ENCODE measurements at places on chromosomes 5 and 9.

DNA sequence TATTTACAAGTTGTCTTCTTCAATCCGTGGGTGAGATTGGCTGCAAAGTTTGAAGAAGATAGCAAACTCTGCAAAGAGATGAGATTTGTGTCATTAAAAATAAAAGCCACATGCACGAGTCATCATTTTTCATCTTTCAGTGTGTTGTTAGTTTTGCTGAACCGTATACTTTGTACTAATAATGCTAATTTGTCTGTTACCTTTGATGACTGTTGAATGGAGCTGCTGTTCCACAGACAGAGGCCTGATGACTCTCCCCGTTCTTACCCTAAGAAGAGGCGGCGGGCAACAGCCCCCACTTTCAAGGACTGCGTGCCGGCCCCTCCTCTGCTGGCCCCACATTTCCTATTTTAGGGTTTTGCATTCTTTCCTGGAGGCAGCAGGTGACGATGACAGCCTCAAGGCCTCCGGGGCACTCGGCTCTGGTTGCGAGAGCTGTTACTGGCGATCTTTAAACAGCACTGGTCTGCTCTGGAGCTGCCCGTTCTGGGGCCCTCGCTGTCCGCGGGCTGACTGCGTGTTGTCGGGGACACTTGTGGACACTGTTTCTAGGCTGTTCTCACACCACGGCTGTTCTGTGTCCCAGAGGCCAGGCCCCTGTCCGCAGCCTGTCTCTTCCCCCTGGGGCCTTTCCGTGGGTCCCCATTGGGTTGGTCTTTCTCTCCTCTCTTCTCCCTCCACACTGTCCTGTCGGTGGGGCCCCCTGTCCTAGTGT is 35.1 kb downstream of the NDUFS6 start:
- no peak for DNase-seq

- DNase-seq: peak; percentile 80
Observed at GRCh38 chr9:72315510-72316311, 49.3 kb downstream of the ZFAND5 start.

- peak; percentile 75 for DNase-seq
Observed at GRCh38 chr5:99037668-99038067, 108.9 kb upstream of the CHD1 start.

- DNase-seq: no peak
Observed at GRCh38 chr5:135230251-135230925, 168.6 kb downstream of the MACROH2A1 start.

GRCh38 chr5:160649304-160649703 is 202.7 kb downstream of the ATP10B start:
- no peak for DNase-seq

DNA sequence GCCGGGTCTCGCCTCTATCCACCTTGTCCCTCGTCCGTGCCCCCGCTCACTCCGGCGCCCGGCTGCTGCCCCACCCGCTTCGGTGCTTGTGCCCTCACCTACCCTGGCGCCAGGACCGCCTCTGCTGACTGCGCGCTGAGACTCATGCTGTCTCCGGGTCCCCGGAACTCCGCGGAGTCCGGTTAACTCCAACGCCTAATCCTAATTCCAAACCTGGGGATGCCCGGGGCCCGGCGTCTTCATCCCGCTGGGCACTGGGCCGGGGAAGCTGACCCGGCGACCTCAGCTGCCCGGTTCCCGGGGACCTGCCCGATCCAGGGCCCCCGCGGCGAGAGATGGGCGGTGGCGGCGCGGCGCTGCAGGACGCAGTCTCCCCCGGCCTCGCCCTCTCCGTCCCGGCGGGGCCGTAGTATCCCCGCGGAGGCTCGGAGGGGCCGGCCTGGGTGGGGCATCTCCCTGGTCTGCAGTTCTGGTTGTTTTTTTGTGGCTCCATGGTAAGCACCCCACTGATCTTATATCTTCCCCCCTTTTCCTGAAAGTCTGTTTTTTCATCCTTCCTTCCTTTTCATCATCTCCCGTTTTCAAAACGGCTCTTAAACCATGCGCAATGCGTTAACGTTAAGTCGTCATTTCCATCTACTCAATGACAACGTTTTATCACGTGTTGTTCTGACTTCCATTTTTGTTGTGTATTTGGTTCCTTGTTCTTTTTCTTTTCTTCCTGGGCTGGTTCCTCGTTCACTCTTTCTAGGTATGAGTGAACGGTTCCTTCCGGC is 41.1 kb upstream of the PLEKHG4B start:
- no peak for DNase-seq

DNA sequence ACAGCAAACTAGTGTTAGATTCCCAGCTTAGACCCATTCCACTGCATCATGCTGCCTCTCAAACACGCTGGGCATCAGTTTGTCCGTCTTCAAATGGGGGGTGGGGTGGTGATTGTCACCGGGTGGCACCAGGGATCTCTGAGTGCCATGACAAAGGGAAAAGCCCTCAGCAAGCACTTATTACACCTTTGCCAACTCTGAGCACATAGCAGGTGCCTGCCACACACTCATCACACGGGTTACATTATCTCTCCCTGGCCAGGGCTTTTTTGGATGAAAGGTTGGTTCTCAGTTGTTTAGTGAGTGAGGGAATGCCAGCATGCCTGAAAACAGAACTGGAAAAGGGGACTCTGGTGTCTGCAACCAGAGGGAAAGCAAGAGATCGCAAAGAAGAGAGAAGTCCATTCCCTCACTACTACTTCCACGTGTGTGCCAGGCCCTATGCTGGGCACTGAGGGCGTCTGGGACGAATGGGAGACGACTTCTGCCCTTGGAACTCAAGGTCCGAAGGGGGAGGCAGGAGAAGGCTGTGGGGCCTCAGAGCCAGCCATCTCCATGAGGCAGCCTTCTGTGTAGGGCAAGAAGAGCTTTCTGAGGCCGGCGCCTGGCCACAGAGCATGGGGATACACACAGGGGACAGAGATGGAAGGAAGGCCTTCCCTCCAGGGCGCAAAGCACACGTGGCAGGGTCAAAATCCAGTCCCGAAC is 48.9 kb downstream of the PAX5 start:
- no peak for DNase-seq

- DNase-seq: no peak
Observed at GRCh38 chr9:23769307-23769935, 56.6 kb downstream of the ELAVL2 start.

DNA sequence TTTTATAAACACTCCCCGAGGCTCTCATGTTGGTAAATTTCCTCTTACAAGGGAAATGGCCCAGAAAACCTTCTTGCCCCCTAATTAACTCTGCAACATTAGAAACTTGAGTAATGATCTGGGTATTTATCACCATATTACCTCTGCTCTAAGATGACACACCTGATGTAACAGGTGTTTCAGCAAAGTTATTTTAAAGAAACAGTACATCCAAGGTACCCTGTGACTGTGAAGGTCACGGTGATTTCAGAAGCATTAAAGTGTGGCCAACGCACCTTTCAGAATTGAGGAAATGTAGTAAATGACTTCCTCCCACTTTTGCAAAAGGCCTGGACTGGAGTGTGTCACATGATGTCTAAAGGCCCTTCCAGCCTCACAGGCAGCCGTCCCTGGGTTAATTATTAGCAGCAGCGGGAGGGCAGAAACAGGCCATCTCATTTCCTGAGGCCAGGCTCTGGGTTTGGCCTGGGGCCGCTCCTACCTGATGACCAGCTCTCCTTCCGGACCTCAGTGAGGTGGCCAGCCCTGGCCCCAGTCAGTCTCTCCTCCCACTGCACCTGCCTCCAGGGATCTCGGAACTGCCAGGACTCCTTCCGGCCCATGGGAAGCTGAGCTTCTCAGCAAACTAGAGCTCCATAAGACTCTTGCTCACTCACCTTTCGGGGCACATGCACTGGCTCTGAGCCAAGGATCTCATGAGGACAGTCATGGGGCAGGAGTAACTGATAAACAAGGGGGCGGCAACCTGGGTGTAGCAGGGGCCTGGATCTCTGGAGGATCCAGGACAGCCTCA is 20.7 kb downstream of the PTPN3 start:
- DNase-seq: peak; percentile 89

DNA sequence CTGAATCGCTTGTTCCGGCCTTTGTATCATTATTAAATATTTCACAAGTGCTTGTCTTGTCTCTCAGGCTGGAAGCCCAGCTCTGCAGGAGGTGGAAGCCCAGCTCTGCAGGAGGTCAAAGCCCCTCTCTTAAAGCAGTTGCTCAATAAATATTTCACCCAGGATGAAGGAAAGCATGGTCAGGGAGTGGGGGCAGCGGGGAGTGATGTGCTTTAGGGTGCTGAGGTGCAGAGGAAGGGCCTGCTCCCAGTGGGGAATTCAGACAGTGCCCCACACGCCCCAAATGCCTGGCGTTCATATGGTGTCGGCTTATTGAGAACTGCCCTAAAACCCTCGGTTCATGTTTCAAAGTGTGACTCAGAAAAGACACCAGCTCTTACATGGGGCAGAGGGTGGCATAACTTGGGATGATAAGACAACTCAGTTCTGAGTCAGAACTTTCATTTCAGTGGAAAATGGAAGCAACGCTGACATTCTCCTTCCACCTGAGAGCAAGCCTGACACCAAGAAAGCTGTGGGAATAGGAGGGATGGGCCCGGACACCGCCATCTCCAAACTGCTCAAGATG is 114.3 kb upstream of the DAP start:
- DNase-seq: no peak

GRCh38 chr5:175749591-175749990 is 91.7 kb downstream of the HRH2 start:
- DNase-seq: no peak

Measured in LoVo (cell line).